ENCODE measurements at places on chromosomes 2 and 18. TPM values are rescaled to one million over a fixed set of nuclear protein-coding genes. Genes with fewer than 3 reads are reported as not detected.

Gene PHOSPHO2
- polyA plus RNA-seq, result 3.3 TPM

Gene SULT1C3
- not detected for polyA plus RNA-seq

Gene TMEM247
- polyA plus RNA-seq, result not detected

Gene FAM110C
- polyA plus RNA-seq, result 5.5 TPM

Gene CERKL
- polyA plus RNA-seq, result not detected

Gene HOXD13
- polyA plus RNA-seq, result 0.51 TPM

Gene FLACC1
- 0.67 TPM for polyA plus RNA-seq

Gene MAB21L4
- not detected for polyA plus RNA-seq

Gene C2orf42
- 14.2 TPM for polyA plus RNA-seq

Gene TMEM200C
- 0.01 TPM for polyA plus RNA-seq

Gene SOX11
- not detected for polyA plus RNA-seq

Gene G6PC2
- 42.9 TPM for polyA plus RNA-seq

Gene LAMA1
- 1.5 TPM for polyA plus RNA-seq

Gene GREB1L
- 4.5 TPM for polyA plus RNA-seq

Gene TNFRSF11A
- polyA plus RNA-seq, result 0.34 TPM

Gene TWIST2
- polyA plus RNA-seq, result 63.3 TPM

Gene NEB
- polyA plus RNA-seq, result 1.1 TPM

Gene CCDC141
- 0.45 TPM for polyA plus RNA-seq

Gene IL36G
- not detected for polyA plus RNA-seq

Gene VWA3B
- polyA plus RNA-seq, result 0.29 TPM

Gene TSPYL6
- polyA plus RNA-seq, result not detected

Gene MDH1
- polyA plus RNA-seq, result 215 TPM

Gene CCDC74B
- polyA plus RNA-seq, result 3.1 TPM

Gene DNAJC5G
- polyA plus RNA-seq, result 0.07 TPM

Gene RAD51AP2
- polyA plus RNA-seq, result not detected

Data from adipose tissue (tissue), 3 donors.